Lower lobe of right lung (tissue), 2 donors: ENCODE measurements at places on chromosomes 7 and 10.

GRCh38 chr10:3911713-3912442 is 126.9 kb upstream of the KLF6 start:
- DNase-seq: no peak

GRCh38 chr10:94524146-94524545 is 21.4 kb upstream of the HELLS start:
- DNase-seq: no peak

DNA sequence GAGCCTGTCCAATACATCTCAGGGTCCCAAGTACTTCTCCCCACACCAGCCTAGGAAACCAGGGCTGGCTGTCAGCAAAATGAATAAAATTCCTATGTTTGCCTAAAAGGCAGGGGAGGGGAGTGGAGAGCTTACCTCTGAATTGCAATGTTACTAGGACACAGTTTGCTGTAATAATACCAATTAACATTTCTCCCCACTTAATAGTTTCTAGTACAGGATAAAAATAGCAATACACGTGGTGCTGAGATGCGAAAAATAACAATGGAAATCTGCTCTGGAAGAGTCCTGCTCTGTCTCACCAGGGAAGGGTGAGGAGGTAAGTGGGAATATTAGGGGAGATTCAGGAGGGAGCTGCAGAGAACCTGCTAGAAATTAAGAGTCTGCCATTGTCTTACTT is 112.3 kb downstream of the PLXNA4 start:
- no peak for DNase-seq

DNA sequence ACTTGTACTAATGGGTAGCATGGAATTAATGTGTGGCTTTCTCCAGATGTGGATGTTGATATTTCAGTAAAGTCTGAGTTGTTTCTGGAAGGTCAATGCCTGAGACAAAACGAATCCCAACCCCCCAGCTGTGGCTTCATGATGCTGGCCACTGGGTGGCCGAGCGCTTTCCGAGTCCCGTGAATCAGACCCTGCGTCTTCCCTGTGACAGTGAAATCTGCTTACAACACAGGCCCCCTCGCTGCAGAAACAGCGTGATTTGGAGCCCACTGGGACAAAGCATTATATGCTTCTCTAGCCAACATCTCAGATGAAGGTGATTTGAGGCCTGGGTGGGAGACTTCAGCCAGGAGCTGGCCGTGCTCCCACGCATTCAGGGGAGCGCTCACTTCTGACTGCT is 124.7 kb downstream of the WDR37 start:
- DNase-seq: no peak

- no peak for DNase-seq
These were observed 181.2 kb upstream of the NOBOX start for GRCh38 chr7:144584726-144585125.

DNA sequence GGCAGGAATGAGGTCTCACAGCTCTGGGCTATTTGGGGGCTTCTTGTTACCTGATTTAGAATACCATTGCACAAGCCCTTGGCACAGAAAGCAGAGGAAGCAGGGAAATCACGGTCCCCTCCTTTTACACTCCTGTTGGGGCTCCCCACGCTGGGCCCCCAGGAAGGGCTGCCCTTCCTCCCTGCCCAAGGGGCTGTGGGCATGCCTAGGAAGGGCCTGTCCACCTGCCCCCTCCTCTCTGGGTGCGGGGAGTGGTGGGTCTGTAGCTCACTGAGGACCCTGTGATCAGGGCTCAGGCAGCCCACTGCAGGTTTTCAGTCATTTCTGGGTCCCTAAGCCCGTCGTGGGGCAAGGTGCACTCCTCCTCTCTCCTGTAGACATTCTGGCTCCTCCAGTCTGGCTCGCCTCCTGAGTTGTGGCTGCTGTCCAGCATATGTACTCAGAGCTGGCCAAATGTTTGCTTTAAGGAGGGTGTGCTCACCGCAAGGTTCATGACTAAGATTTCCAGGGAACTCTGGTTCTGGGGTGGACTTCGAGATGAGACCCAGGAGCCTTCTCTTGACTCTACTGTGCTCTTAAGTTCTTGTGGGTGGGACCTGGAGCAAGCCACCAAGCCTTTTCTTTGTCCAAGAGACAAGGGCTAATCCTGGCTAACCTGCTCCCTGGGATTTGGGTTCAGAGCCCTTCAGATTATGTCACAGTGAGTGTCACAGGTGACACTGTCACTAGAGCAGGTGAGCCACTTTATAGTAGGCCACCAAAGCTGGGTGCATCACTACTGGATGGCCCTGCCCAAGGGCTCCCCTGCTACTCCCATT is 56.0 kb downstream of the TACR2 start:
- DNase-seq: peak; percentile 85

DNA sequence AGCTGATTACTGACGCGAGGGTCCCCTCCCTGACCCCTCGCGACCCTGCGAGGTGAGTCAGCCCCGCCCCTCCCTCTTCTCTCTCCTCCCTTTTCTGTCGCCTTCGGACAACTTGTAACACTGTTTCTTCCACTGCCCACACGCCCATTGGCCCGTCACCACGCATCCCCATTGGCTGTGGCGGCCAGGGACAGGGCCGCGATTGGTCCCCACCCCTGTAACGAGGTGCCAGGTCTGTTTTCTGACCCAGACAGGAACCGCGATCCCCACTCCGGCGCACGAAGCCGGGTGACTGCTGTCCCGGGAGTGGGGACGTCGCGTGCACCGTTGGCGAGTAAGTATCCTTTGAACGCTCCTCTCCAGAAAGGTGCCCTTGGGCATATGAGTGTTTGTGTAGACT is at the start of gene STRA8:
Gene STRA8 (plus strand): TSS at position 269 of the 400 bp plus-strand sequence. CDS start 6,687 bp downstream, outside the sequence.
- no peak for DNase-seq

DNA sequence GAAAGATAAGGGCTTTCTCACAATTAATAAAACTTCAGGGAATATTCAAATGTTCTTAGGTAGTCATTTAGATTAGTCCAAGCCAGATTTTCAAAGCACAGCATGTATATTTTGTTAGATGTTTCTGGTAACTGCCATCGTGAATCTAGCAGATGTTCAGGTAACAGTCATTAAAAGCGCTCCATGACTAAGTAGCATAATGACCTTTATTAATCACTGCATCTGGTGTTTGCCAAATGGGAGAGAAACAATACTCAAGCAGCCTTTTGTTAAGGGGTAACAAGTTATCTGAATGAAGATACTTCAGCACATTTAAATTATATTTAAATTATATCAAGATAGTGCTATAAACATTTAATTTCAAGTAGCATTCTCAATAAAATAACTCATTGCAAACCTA is 47.5 kb downstream of the USP6NL start:
- no peak for DNase-seq

GRCh38 chr10:71396711-71397295 is at the start of gene CDH23:
CDH23 (plus strand) TSS chr10:71396920; CDS start chr10:71439832, 42,912 bp downstream.
- DNase-seq: no peak

DNA sequence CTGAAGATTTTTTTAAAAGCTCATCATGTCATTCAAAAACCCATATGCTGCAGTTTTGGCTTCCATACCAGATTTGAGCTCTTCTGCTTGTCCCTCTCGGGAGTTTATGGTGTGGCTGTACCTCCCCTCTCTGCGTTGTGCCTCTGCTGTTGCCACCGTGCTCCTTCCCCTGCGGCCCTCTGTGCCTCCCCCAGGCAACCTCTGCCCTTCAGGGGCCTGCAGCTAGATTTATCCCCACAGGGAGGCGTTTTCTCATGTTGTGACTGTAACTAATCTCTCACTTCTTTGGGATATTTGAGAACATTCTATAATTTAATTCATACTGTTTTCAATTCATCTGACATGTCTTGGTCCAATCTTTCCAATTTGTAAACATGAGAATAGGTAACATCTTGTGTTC is 52.7 kb downstream of the TASOR2 start:
- DNase-seq: no peak

GRCh38 chr7:451255-452225 is 68.1 kb downstream of the PDGFA start:
- DNase-seq: peak; percentile 29

DNA sequence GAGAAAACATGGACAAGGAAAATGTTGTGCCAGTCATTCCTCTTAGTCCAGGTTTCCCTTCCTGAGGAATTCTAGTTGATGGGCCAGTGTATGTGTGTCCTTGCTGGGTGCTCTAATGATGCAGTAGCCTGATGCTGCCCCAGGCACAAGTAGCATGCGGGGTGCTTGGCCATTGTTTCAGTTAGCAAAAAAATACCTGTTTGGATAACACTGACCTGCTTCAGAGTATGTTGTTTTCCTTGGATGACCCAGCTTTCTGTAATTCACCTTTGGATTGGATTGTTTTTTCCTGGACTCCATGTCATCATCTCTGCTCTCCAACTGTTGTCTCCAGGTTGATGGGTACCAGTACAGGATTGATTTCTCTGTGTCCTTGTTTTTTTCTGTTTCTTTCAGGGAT is 169.2 kb downstream of the SND1 start:
- no peak for DNase-seq

DNA sequence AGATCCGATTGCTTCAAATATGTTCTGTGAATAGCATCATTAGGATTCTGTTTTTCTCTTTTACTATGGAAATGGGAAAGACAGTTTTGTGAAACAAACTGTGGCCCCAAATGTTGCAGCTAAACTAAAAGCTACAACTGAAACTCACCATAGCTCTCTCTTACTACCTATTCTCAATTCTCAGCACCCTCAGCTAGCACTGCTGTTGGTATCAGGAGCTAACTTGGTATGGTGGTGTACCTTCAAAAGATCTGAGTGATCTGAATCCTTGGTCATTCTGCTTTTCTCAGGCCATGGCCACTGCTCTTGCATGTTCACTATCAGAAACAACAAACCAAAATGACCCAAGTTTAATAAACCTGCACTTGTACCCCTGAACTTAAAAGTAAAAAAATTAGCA is 1208.0 kb downstream of the SORCS1 start:
- DNase-seq: no peak

DNA sequence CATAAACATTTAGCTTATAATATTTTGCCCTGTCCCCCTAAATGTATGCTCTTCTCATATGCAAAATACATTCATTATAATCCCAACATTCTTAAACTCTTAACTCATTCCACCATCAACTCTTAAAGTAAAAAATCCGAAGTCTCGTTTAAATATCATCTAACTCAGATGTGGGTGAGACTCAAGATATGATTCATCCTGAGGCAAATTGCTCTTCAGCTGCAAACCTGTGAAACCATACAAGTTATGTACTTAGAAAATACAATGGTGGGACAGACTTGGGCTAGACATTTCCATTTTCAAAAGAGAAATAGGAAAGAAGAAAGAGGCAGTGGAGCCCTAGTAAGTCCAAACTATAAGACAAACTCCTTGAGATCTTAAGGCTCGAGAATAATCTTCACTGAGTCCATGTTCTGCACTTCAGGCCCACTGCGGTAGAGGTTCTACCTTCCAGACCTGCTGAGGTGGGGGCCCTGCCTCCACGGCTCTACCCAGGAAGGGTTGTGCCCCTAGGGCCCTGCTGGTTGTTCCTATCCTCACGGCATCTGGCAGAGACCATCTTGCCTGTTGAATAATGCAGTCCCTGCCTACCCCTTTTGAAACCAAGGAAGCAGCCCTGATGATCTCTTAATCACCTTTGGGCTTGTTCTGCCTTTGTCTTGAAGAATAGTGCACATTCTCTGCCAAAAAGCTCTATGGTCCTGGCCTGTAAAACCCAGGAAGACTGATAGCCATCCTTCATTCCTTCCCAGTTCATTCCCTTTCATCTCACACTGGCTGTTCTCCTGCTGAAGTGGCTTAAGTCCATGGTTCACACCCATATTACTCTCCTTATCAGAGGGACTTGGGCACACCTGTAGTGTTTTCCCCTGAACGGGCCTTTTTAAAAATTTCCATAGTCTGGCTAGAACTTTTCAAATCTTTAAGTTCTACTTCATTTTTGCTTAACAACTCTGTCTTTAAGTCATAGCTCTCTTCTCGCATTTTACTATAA is 37.3 kb downstream of the INPP5F start:
- no peak for DNase-seq

GRCh38 chr7:29955799-29956486 is 33.7 kb downstream of the SCRN1 start:
- DNase-seq: peak; percentile 57

DNA sequence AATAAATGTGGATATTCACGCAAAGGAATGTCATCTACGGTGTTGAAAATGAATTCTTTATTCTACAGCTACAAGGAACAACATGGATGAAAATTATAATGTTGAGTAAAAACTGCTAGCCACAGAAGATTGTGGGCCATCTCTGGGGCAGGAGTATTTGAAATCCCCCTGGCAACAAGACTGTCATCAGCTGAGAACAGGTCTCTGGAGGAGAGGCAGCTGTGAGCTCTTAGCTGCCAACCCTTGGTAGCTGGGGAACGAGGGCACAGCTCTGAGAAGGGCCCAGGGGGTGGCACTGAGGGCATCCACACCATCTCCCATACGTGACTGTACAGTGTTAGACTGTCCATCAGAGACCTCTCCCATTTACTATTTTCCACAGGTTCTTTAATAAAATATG is 340.1 kb upstream of the MGMT start:
- no peak for DNase-seq

GRCh38 chr10:34031400-34031799 is 696.9 kb upstream of the NRP1 start:
- no peak for DNase-seq

GRCh38 chr10:71263376-71263775 is 51.0 kb downstream of the UNC5B start:
- DNase-seq: no peak

GRCh38 chr7:31748084-31748483 is 61.1 kb downstream of the PPP1R17 start:
- DNase-seq: no peak

DNA sequence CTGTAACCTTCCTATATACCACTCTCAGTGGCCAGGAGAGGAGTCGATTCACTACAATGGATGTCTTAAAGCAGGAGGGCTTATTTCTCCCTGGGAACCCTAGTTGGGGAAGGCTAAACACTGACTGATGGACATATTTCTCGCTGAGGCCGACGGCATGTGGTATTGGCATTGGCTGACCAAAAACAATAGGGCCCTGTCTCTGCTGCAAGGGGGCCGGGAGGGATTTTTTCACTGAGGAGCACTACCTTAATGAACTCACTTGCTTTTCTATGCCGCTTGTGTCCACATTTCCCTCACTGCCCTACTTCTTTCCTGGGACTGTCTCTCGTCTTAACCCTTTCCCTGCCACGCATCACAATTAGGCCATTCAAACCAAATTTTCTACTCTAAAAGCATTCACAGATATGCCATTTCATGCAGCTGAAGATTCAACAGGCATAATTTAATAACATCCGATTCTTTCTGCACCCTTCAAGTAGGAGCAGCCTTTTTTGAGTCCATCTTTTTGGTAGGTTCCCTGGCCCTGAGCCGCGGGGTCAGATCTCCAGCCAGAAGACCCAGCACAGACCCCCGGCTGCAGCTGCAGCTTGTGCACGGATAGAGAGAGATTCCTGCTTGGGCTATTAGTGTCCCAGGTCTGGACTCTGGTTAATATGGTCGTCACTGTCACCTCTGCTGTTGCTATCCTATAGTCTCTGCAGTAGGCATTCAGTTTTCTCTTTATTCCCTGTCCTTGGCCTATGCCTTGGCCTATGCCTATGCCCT is 118.7 kb downstream of the HIPK2 start:
- DNase-seq: no peak

GRCh38 chr10:120456626-120457430 is at the start of gene PLPP4:
PLPP4 (plus strand) TSS chr10:120457227; CDS start chr10:120457306, 79 bp downstream.
- no peak for DNase-seq

- no peak for DNase-seq
These were observed 102.3 kb upstream of the PPIF start for GRCh38 chr10:79244841-79245504.

- DNase-seq: no peak
These were observed 332.0 kb upstream of the LRGUK start for GRCh38 chr7:133795068-133795665.

- DNase-seq: no peak
These were observed 18.7 kb downstream of the DKK1 start for GRCh38 chr10:52332815-52333214.
